ENCODE measurements at places on chromosomes 3 and 15.
A peak's percentile ranks its signal among the peaks of the same experiment; 100 is the strongest.

- DNase-seq, result no peak
Measured at GRCh38 chr15:83626171-83626802, 27.6 kb upstream of the ADAMTSL3 start.

DNA sequence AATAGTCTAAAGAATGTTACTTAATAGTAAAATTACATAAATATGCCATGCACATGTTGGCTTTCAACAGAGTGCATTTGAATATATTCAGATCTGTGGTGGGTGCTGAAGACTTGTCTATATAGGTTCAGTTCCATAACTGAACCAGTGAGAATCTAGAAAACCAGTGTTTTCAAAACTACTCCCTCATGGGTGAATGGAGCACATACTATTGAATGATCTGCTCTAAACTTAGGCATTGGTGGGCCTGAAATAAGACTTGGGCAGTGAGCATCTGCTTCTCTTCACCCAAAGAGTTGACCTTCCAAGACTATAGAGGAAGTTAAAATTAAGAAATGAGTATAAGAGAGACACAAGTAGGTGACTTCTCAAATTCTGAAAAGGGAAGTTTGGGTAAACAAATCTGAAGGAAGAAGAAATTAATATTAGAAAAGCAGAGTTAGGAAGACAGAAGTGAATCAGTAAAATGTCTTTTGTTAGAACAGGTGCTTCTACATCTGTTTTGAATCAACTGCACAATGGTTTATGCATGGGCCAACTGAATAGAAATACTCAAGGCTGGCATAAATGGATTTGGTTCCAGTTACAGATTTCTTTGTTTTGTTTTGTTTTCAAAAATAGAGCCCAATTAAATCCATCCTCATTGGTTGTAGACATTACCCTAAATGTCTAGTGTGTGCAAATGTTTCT, 19.3 kb downstream of the ALCAM start:
- DNase-seq, result no peak

DNA sequence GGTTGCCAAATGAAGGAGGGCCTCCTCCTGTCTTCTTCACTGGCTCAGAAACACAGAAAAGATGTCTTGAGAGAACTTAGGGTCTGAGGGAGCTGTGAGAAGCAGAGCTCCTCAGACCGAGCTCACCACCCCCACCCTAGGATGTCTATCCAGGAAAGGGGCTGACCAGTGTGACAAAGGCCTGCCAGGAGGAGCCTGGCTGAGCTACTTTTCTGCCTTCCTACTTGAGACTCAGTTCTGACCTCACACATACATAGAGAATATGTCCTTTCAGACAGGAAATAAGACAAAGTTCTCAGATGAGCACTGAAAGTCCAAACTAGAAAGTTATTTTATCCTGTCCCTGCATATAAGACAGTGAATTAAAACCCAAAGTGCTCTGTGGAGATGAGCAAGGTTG, 54.5 kb downstream of the KIF9 start:
- no peak for DNase-seq

- no peak for DNase-seq
Measured at GRCh38 chr3:10834951-10835350, 18.9 kb downstream of the SLC6A11 start.

GRCh38 chr3:174409086-174409743, 449.9 kb upstream of the NAALADL2 start:
- no peak for DNase-seq

DNA sequence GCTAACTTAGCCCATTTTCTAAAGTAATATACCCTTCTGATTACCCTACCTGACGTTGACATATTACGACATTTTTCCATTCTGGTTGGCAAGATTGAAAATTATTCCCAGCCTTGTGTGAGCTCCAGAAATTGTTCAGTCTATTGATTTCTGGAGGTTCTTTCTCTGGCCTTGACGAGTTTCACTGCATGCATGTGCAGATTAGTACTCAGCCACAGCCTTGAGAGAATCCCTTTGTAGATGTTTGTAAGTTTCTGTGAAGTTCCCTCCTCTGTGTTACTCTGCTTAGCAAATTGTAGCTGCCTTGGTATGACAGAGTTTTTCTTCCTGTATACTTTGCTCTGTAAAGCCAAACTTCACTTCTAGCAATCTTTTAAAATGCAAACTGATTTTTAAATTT, 27.5 kb downstream of the TRIM69 start:
- no peak for DNase-seq

DNA sequence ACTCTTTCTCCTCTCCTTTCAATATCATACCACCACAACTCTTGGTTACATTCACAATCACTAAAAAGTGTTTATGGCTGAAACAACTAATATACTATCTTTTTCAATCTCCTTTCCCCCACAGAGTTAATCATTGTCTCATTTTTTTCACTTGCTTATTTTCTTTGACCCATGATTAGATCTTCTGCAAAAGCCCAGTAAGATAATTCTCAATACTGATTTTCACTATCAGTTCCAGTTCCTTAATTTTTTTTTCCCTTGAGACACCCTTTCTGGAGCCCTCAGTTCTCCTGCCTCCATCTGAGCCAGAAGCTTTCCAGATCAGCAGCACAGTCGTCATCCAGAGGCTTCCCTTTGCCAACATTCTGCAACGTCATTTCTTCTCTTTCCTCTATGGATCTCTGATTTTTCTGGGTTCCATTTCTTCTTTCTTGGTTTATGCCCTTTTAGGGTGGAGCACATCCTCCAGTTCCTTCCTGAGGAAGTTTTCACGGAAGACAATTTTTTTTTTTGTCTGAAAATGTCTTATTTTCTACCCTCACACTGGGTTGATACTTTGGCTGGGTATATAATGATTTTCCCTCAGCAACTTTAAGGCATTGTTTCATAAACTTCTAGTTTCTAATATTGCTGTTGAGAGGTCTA, 88.7 kb upstream of the C15orf39 start:
- no peak for DNase-seq

DNA sequence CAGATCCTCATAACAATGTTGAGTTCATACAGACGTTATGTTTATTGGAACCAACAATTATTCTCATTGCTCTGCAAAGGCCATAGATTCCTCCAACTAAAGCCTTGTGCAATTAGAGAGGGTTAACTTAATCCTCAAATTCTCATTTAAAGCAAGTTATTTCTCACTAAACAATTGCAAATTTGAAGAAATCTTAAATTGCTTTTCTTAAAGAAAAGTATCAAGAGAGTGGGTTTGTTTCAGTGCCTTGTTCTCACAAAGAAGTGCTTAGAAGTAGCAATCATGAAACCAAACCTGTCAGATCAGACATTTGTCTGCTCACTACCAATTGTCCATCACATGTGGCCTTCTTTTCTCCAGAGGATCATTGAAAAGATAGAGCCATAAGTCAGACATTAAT, 124.8 kb downstream of the KCNH8 start:
- DNase-seq, result no peak

DNA sequence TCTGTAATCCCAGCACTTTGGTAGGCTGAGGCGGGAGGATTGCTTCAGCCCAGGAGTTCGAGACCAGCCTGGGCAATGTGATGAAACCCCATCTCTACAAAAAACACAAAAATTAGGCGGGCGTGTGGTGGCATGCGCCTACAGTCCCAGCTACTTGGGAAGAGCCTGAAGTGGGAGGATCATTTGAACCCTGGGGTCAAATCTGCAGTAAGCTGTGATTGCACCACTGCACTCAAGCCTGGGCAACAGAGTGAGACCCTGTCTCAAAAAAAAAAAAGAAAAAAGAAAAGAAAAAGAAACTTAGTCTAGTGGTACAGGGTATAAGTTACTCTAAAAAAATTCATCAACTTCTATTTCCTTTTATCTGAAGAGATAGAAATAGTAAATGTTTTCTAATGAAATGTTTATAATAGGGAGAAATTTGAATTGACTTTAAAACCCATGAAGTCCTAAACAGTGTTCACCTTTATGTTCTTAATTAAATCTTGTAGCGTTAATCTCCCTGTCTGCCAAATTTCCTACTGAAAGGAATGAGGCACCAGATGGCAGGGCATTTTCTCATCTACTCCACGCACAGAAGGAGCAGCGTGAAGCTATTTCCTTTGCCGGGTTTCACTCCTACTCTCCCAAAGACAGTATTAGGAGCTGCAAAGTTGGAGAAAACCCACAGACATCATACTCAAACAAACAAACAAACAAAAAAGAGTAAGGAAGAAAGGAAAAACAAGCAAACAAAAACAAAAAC, 1.9 kb downstream of the PCLAF start:
- peak; percentile 54 for DNase-seq

DNA sequence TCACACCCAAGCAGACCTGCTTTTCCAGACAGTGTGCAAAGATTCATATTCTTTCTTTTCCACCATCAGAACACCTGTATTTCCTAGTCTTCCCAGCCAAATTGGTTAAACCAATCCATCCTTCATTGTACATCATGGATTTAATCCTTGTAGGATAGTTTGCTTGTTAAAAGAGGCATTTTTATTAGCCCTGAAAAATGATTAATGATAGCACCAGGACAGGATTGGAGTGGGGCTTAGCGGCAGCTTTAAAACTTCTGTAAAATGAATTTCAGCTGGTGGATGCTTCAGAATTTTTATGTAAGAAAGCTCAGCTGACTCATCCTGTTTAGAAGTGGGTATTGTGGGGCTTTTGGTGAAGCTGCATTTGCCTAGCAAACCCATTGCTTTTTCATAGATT, 36.1 kb upstream of the ARHGEF26 start:
- no peak for DNase-seq

- DNase-seq, result no peak
Measured at GRCh38 chr3:139552632-139553365, 13.3 kb upstream of the RBP1 start.

- no peak for DNase-seq
Measured at GRCh38 chr3:64176461-64176996, 48.7 kb downstream of the PRICKLE2 start.

- no peak for DNase-seq
Measured at GRCh38 chr3:32885283-32885901, 66.1 kb upstream of the CCR4 start.

- DNase-seq, result no peak
Measured at GRCh38 chr15:55829826-55830225, 86.9 kb upstream of the PRTG start.

GRCh38 chr3:115402651-115403050, 220.7 kb upstream of the GAP43 start:
- DNase-seq, result no peak

GRCh38 chr3:13588993-13589392, 40.1 kb downstream of the FBLN2 start:
- no peak for DNase-seq

DNA sequence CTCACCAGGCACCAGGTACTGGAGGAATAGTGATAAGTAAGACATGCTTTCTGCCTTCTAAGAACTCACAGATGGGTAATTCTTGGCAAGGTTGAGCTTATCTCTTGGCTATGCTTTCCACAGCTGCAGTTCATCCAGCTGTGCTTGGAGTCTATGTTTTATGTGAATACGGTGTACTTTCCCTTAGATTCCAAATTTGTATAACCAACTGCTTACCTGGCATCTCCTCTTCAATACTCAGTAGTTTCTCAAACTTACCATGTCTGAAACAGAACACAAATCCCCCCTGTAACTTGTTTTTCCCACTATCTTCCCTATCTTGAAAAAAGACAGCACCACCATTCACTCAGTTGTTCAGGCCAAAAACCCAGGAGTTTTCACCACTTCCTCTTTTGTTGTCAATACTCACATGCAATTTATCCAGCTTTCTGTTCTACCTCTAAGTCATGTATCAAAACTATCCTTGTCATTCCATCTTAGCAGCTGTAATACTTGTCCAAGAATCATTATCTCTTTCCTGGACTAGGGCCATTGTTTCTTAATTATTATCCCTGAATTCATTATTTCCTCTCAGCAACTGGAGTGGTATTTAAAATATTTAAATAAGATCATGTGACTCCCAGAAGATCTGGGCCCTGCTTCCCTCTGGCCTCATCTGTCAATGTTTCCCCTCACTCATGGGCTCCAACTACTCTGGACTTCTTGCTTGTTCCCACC, 32.6 kb downstream of the COL6A5 start:
- no peak for DNase-seq

GRCh38 chr3:178703268-178703975, 167.2 kb downstream of the KCNMB2 start:
- DNase-seq, result no peak

- DNase-seq, result no peak
Measured at GRCh38 chr15:64851503-64851840, 9.8 kb downstream of the PLEKHO2 start.

- DNase-seq, result peak; percentile 62
Measured at GRCh38 chr15:82044373-82045178, 1.2 kb downstream of the MEX3B start.

DNA sequence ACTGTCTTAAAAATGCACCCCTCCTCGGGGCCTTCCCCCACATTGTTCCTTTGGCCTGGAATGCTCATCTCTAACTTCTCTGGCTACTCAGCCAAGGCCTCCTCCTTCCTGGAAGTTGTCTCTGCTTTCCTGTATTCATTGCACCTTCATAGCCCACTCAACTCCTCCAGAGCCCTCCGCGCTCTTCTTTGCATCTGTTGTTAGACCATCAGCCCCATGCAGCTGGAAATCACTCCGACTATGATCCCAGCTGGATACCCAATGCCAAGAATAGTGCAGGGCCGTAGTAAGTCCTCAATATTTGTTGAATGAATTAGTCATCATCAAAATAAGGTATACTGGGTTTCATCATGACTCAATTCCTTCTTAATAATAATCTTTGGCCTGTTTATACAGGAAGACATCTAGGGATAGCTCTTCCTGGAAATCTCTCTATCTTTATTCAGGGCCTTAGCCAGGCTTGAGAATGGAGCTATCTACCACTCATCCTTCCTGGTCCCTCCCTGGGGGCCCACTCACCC, 112.7 kb downstream of the SYNPR start:
- DNase-seq, result no peak

DNA sequence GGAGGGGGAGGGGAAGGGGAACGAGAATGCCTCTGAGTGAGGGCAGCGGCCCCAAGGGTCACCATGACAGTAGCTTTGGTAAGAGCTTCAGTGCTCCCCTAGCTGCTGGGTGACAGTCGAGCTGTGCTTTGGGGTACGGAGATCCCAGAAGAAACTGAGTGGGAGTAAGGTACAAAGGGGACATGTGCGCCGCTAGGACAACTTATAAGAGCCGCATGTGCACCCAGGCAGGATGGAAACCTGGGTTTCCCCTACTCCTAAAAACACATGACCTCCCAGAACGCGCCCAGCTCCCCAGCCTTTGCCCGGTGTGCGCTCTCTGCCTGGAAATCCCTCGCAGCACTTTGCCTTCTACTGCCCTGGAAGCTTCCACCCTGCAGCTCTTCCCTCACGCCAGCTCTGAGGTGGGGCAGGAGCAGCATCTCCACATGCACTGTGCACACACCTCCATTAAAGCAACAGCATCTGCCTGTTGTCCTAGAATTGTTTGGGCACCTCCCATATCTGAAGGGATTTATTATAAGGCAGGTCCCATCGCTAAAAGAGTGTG, 232.2 kb downstream of the ADAMTS17 start:
- DNase-seq, result no peak

DNA sequence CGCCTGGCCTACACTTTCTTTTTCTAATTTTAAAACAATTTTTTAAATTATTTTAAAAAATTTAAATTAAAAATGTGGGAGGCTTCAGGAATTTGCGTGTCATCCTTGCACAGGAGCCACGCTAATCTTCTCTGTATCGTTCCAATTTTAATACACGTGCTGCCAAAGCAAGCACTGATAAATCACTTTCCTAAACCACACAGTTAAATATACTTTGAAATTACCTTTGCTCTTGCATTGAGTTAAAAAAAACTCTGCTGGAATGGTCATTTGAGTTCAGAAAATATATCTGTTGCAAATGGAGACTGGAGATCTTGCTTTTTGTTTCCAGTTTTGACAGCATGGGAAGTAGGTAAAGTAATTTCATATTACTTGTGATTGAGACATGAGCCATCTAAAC, 23.6 kb downstream of the GATM start:
- DNase-seq, result no peak

Data from D341Med (cell line).